ENCODE measurements at places on chromosomes 11 and 22.

GRCh38 chr11:86717817-86718501 is 45.5 kb upstream of the ME3 start:
- DNase-seq = no peak

DNA sequence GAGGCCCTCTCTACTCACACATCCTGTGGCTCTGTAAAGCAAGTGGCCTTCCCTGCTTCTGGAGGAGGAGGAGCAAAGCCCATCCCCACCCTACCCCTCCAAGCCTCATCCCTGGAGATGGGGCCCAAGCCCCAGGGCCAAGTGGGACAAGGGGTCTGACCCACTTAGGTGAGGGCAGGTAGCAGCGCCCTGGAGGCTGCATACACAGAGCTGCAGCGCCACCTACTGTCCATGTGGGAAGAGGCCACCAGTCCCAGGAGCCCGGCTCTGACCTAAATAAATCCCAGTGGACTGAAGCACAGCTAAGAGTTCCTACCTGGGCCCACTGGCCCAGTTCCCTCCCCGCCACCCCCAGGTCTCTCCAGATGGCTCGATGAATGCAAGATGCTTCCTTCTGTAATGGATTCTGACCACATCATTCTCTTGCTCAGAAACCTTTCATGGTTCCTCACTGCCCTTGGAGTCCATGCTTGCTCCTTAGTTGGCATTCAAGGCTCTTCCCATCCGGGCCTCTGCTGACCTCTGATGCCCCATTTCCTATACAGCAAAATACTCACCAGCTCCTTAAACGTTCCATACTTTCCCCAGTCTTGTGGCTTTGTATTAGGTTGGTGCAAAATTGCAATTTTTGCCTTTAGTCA is 62.1 kb downstream of the THAP12 start:
- peak; percentile 67 for DNase-seq

DNA sequence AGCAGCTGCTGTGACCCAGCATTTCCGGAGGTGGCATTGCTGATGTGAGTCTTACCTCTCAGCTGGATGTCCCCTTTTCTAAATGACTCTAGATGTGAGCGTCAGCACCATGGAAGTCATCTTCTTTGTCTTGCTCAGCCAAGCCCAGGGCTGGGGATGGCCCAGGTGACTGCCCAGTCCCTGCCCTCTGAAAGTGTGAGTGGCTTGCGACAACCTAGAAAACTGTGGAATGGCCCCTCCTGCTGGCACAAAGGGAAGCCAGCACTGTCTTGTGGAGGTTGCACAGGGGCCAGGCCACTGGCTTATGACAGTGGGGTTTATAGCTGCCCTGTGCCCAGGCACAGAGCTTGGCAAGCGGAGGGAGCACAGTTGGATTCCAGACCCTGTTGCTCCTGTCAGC is 6.2 kb downstream of the TUB start:
- no peak for DNase-seq

DNA sequence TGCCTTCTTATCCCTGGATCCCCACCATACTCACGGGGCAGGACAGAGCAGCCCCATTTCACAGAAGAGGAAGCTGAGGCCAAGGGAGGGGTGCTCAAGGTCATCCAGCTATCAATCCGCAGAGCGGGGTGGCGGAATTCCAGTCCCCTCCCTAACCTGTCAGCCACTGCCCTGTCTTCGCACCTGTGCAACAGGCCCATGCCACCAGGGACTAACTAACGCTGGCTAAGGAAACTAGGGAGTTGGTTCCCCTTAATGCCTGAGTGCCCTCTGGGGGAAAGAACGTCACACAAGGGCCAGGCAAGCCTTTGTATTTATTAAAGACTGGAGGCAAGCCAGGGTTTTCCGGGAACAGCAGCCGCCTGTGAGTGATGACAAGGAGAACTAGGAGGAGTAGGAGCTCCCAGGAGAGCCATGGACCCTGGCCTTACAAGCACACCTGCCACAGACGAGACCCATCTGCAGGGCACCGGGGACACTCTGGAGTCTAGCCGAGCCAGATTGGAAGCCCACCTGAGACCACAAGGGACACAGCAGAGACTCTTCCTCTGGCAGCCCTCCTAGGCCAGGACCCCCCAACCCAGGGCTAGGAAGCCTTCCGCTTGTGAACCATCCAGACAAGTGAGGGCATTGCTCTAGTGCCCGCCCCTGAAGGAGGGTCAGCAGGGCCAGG is 64.4 kb downstream of the MYH9 start:
- DNase-seq = no peak

- no peak for DNase-seq
These were observed 90.7 kb downstream of the MPPED2 start for GRCh38 chr11:30495437-30495836.

GRCh38 chr11:69044111-69045013 is 4.4 kb upstream of the TPCN2 start:
- DNase-seq = no peak

DNA sequence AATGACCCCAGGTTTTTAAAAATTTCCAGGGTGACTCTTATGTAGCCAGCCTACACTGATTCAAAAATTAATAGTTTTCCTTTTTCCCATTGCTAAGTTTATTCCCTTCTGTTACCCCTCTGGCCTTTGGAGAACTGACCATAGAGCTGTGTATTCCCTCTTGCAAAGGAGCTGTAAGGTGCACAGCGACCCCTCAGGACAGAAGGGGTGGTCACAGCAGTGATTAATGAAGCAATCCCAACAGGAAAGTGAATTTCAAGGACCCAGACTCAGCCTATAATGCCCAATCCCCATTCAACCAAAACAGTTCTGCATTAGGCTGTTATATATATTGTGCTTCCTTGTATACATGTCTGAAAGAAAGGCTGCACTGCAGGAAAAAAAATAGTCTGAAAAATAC is 147.1 kb downstream of the WT1 start:
- DNase-seq = no peak

GRCh38 chr22:42696331-42696967 is 24.2 kb downstream of the A4GALT start:
- DNase-seq = no peak

GRCh38 chr11:17343907-17344306 is 7.7 kb upstream of the NCR3LG1 start:
- no peak for DNase-seq

- no peak for DNase-seq
These were observed 39.8 kb downstream of the AMPD3 start for GRCh38 chr11:10494636-10495463.

DNA sequence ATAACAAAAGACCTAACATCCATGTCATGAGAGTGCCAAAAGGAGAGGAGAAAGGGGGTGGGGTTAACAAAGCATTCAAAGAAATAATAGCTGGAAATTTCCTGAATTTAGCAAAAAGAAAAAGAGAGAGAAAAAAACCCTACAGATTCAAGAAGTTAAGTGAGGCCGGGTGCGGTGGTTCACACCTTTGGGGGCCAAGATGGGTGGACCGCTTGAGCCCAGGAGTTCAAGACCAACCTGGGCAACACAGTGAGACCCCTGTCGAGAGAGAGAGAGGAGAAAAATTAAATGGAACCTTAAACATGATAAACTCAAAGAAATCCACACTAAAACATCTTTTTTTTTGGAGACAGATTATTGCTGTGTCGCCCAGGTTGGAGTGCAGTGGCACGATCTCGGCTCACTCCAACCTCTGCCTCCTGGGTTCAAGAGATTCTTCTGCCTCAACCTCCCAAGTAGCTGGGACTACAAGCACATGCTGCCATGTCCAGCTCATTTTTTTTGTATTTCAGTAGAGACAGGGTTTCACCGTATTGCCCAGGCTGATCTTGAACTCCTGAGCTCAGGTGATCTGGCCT is 8.9 kb upstream of the CLDN5 start:
- DNase-seq = no peak

GRCh38 chr22:41491374-41492100 is 22.6 kb downstream of the ACO2 start:
- no peak for DNase-seq

GRCh38 chr22:45338795-45339194 is 29.1 kb downstream of the FAM118A start:
- no peak for DNase-seq

DNA sequence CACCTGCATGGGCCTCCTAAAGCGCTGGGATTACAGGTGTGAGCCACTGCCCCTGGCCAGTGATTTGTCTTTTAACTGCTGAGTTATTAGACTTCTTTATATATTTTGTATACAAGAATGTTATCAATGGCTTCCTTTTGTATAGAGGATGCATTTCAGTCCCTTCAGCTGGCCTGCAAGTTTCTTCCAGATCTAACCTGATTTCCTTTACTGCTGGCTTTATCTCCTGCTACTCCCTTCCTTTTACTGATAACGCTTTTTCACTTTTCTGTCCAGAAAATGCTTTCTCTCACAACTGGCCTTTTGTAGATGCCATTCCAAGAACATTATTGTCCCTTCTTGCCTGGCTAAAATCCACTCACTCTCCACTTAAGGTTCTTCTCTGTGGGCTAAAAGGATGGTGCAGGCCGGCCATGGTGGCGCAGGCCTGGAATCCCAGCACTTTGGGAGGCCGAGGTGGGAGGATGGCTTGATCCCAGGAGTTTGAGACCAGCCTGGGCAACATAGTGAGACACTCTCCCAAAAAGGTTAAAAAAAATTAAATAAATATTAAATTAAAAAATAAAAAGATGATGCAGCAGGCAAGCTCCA is 118.1 kb downstream of the NECTIN1 start:
- no peak for DNase-seq

DNA sequence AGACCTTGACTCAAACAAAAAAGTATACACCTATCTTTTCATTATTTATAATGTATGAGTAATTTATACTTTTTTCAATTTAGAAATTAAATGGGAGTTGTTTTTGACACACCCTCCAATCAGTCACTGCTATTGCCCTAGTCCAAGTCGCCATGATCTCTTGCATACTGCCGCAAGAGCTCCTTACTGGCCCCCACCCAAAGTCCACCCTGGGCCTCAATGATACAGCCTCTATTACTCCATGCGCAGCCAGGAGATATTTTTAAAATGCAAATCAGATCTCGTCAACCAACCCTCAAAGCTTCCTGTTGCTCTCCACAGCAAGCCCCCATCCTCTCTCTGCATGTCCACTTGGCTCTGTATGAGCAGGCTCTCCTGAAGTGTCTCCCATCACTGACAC is 12.8 kb upstream of the LMO1 start:
- no peak for DNase-seq

GRCh38 chr11:132094598-132094997 is 724.2 kb downstream of the NTM start:
- DNase-seq = no peak

GRCh38 chr11:21514316-21514715 is 678.6 kb upstream of the ANO5 start:
- no peak for DNase-seq

- DNase-seq = no peak
These were observed 1539.4 kb upstream of the TENM4 start for GRCh38 chr11:80980227-80980626.

- DNase-seq = no peak
These were observed 2.5 kb downstream of the ARHGAP32 start for GRCh38 chr11:129189646-129190045.
